ENCODE measurements at places on chromosomes 7 and 10. TPM values are rescaled to one million over a fixed set of nuclear protein-coding genes. Genes with fewer than 3 reads are reported as not detected.

DNA sequence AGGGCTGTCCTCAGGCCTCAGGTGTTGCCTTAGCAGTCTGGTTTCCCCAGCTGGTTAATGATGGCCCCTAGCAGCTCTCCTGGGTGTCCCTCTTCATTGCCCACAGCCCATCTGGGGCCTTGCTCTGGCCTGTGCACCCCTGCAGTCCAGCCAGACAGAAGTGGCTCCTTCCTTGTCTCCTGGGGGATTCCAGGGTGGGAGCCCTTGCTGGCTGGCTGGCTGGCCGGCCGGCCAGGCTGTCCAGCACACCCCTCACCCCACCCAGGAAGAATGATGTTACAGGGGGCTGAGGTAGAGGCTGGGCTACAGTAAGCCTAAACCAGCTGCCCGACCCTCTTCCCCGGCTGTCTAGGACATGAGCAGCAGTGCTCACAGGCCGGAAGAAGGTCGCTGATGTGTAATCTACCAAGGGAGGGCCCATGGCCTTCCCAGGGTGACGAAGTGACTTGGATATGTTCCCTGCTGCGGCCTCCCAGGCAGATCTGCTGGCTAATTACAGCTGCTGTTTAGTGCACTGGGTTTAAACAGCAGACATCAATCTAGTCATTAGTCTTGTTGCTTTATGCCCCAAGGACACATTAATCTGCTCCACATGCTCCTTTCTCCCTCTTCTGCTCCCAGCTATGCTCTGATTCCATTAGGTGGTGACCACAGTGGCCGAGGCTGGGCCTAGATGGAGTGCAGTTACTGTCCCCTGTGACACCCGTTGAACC lies 53.8 kb upstream of the LRRC4 start:
- no peak for DNase-seq

MAP3K8 gene
- total RNA-seq: 36.5 TPM

GRCh38 chr7:74283858-74284447 lies 5.3 kb upstream of the CLIP2 start:
- no peak for DNase-seq

TRIM56 gene
- total RNA-seq: 42.3 TPM

Data from activated CD4-positive, alpha-beta memory T cell treated with anti-CD3 and anti-CD28 coated beads for 36 hours (primary cell).